ENCODE measurements at places on chromosomes 16 and 17.
A peak's percentile ranks its signal among the peaks of the same experiment; 100 is the strongest.

GRCh38 chr16:66428682-66429251 lies 1.7 kb downstream of the BEAN1 start:
- DNase-seq = no peak

GRCh38 chr16:27335349-27336053 lies 21.7 kb downstream of the IL4R start:
- no peak for DNase-seq

- no peak for DNase-seq
Measured at GRCh38 chr16:72537664-72538063, 365.7 kb upstream of the PMFBP1 start.

DNA sequence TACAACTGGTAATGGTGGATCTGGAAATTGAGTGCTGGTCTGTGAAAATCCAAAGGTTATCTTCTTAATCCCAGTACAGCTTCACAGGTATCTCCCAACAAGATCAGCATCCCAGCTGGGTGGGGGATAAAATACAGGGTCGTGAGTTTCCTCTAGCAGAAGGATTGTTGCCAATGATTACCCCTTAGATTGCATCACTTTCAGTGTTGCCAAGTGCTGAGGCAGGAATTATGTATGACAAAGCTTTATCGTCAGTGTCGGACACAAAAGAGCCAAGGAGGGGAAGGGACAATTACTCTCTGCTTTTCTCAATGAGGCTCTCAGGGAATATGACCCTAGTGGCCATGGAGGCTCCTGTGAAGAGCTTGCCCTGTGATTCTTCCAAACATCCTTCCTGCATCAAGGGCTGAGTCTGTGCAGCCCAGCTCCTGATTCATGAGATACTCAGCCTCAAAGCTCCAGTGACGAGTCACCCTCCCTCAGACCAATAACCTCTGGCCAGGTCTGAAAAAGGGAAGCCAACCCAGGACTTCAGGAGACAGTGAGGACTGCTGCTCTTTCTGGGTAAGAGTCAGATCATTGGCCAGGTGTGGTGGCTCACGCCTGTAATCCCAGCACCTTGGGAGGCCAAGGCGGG lies 15.0 kb downstream of the OR1F1 start:
- no peak for DNase-seq

- DNase-seq = no peak
Measured at GRCh38 chr16:81515281-81515680, 70.7 kb downstream of the CMIP start.

GRCh38 chr16:78984324-78984723 lies 616.2 kb downstream of the MAF start:
- DNase-seq = no peak

DNA sequence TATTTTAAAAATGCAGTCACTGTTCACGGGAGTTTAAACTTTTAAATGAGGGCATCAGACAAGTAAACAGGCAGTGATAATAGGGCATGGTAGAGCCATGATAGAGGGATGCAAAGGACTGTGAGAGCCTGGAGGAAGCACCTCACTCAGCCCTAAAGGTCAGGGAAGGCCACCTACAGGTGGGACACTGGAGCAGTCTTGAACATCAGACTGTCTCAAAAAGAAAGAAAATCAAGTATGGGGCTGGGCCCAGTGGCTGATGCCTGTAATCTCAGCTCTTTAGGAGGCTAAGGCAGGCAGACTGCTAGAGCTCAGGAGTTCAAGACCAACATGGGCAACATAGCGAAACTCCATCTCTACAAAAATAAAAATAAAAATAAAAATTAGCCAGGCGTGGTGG lies 31.0 kb upstream of the DHRS7B start:
- DNase-seq = no peak

GRCh38 chr17:40460968-40461731 lies 17.9 kb downstream of the IGFBP4 start:
- DNase-seq = no peak

DNA sequence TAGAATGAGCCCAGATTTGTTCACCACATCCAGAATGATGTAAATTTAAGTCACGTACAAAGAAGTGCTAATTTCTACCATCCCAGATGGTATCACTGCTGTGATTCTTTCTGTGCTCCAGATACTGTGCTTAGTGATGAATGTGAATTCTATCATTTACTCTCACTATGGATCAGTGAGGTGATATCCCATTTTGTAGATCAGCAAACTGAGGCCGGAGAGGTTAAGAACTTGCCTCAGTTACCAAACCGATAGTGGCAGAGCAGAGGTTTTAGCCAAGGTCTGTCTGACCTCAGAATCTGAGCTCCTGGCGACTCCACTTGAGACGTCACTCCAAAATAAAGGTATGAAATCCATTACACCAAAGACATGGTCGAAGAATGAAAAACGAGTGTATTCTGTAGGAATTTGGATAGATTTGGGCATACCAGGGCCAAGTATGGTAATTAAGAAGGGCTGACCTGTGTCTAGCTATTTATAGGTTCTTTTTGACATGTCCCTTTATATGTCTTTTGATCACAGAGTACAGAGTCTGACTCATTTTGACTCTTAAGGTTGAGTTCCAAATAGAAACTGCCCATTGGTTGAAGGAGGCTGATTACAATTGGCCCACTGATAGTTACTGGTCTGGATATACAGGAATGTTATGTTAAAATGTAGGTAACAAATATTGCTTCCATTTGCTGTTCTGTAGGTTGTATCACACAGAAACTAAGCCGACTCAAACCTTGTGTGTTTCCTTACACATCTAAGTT lies 10.0 kb downstream of the MAP2K6 start:
- DNase-seq = no peak

DNA sequence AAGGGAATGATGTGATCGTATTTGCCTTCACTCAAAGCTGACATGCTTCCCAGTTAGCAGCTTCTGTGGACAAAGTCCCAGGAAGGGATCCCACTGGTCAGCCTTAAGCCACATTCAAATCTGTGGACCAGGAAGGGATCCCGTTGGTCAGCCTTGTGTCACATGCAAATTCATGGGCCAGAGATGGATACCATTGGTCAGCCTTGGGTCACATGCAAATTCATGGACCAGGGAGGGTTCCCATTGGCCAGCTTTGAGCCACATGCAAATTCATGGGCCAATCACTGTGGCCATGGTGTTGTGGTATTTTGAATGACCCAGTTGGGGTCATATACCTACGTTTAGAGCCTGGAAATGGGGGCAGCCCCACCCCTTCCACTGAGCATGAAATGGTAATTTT lies 201.6 kb downstream of the HS3ST4 start:
- no peak for DNase-seq

- peak; percentile 35 for DNase-seq
Measured at GRCh38 chr17:45319239-45319703, 2.5 kb upstream of the MAP3K14 start.

GRCh38 chr17:37737081-37737480 lies 7.8 kb downstream of the HNF1B start:
- no peak for DNase-seq

- DNase-seq = no peak
Measured at GRCh38 chr16:9578459-9578858, 487.0 kb downstream of the HAPSTR1 start.

DNA sequence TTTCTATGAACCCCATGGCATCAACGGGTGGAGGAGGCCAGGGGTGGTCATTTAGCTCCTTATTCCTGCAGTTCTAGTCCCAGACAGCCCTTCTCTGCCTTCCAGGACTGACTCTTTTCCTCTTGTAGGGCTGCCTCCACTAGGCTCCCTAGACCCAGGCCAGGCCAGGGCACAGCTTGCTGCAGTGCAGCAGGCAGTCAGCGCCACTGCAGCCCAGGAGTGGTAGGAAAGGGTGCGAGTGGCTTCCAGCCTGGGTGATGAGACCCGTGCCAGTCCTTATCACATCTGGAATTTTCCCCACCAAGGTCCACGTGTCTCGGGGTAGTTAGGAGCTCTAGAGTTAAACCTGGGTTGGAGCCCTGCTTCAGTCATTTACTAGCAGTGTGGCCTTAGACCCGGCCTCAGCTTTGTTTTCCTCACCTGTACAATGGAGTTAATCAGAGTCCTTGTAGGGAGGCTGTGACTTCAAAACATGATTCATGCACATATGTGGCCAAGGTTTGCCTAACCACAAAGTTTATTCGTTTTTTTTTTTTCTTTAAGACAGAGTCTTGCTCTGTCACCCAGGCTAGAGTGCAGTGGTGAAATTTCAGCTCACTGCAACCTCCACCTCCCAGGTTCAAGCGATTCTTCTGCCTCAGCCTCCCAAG lies 4.7 kb downstream of the SLC5A11 start:
- no peak for DNase-seq

DNA sequence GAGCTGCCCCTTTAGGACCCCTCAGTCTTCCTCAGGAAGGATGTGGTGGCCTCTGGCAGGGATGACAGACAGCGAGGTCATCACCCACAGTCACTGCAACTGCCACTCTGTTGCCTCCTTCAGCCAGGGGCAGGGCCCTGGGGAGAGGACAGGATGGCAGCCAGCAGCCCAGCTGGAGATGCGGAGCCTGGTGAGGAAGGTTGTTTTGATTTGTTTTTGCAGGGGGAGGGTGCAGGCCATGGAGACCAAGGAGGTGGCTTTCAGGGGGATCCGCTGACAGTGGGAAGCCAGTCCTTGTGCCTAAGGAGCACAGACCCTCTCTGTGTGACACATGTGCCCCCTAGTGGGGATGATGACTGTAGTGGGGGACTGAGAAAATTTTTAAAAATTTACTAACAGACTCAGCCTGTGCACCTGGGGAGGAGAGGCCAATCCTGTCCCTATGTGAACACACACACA lies 7.4 kb downstream of the PRCD start:
- peak; percentile 65 for DNase-seq

DNA sequence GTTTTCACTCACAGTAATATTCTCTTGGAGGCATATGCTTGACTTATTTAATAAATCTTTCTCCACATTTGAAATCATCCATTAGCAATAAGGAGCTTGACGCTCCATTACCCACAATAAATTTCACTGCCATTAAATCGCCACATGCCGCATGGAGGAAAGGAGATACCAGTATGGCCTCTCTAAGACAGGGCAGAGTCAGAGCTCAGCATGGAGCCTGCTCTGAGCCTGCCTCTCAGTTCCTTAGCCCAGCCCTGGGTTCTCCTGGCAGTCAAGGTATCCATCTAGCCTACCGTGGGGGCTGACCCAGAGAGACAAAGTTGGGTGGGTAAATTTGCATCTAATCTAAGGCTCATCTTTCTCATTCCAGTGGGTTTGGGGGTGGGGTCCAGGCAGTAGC lies 80.3 kb upstream of the CES5A start:
- no peak for DNase-seq

DNA sequence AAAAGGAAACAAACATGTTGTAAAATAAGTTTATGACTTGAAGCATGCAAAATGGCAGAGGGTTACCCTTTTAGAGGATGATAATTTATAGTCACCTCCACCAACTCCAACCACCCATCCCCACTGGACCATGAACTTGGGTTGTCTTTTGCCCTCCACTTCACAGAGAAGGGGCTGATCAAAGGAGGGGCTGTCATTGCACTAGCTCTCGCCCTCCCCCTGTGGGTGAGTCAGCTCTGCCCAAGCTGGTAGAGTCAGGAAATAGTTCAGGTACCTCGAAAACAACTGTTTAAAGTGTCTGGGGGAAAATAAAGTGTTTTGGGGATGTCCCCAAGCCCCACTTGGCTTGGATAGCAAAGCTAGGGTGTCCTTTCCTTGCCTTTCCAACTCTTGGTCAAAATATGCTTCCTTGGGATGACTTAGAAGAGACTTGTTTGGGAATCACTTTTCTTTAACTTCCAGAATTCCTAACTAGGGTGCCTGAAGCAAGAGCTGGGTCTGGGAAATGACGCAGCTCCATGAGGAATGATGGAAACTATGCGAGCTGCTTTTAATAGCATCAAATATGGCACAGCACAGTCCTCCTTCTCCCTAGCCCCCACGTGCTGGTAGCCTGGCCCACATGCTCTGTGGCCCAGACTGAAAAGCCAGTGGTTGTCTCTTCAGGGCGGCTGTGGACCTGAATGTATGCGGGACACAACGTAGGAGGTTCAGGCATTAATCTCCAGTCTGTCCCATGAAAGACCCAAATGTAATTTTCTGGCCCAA lies 40.7 kb downstream of the TBX4 start:
- no peak for DNase-seq

DNA sequence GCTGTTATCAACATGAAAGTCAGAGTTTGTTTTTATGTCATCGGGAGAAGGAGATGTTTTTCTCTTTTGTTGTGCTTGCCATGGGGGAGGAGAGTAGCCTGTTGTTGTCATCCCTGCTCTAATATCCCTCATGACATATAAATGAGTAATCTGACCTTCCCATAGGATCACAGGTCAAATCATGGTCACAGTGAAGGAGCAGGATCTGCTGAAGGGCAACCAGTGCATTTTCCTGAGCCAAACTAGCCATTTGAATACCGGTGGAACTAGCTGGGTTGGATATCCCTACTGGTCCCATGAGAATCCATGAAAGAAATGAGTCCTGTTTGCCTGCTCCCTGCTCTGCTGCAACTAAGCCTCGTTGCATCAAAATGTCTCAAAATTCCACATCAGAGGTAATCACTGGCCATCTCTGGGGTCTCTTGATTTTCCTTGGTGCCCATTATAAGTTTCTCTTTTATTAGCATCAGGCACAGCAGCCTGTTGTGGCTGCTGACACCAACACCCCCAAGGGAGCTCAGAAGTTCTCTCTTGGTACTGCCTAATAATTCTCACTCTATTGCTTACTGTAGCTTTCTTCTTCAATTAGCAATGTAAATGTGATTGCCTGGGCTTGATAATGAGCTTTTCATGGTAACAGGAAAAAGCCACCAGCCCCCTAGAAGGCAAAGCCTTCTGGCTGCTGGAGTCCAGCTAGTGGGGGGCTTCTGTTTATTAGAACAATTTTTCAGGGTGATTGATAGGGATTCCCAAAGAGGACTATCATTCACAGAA lies 211.4 kb upstream of the ERCC4 start:
- DNase-seq = no peak

GRCh38 chr17:18225642-18226283 lies 328 bp downstream of the LLGL1 start:
- DNase-seq = no peak

- DNase-seq = no peak
Measured at GRCh38 chr16:67395105-67395457, 1.8 kb upstream of the TPPP3 start.

- DNase-seq = no peak
Measured at GRCh38 chr16:50718061-50718760, 23.7 kb upstream of the CYLD start.

GRCh38 chr16:2919511-2920255 lies 8.0 kb downstream of the FLYWCH1 start:
- peak; percentile 76 for DNase-seq

DNA sequence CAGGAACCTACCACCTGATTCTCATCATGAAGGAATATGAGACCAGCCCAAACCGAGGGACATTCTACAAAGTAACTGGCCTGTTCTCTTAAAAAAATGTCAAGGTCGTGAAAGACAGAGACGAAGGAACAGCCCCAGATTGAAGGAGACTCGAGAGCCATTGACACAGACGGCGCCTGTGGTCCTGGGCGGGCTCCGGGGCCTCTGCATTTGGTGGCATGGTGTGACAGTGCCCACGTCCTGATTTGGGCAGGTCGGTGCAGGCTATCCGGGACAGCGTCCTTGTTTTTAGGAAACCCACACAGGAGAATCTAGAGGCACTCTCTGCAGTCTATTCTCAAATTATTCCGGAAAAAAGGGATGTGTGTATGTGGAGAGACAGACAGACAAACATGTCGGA lies 64.1 kb downstream of the ADCY9 start:
- DNase-seq = no peak

GRCh38 chr16:77853161-77853560 lies 64.8 kb downstream of the VAT1L start:
- DNase-seq = no peak
